Muscle of back (tissue), 13 donors: ENCODE measurements at places on chromosomes 7 and 10.

DNA sequence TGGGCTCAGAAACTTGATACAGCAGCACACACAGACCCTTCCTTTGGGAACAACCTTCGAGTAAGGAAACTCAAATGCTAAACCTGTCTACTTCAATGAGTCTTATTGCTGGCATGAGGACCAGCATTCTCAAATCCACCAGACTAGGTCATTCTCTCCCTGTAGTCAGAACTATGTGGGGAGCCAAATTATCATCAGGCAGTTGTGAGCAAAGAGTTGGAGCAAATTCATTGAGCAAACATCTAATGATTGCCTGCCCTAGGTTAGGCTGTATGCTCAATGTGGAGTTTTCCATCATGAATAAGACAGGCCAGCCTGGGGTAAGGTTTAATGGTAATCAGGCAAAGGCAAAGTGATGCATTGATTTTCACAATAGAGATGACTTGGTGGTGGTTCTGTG, 3.6 kb downstream of the EPDR1 start:
- no peak for DNase-seq

- peak; percentile 84 for DNase-seq
Observed at GRCh38 chr10:36050763-36051499, 408.8 kb upstream of the FZD8 start.

- no peak for DNase-seq
Observed at GRCh38 chr10:8102708-8103401, 48.4 kb downstream of the GATA3 start.

DNA sequence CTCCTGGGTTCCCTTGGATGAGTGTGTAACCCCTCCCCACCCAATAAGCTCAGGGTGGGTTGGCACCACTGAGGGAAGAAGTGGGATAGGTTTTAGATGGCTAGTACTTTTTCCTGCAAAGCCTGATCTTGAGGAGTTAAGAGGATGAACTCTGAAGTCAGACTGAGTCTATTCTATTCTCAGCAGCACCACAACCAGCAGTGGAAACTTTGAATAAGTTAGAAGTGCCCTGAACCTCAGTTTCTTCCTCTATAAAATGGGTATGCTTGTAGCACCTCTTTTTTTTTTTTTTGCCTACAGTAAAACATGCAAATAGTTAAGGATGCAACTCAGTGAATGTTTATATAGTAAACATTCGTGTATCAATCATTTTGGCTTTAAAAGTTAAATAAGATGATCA, 7.1 kb downstream of the NKX2-3 start:
- no peak for DNase-seq

DNA sequence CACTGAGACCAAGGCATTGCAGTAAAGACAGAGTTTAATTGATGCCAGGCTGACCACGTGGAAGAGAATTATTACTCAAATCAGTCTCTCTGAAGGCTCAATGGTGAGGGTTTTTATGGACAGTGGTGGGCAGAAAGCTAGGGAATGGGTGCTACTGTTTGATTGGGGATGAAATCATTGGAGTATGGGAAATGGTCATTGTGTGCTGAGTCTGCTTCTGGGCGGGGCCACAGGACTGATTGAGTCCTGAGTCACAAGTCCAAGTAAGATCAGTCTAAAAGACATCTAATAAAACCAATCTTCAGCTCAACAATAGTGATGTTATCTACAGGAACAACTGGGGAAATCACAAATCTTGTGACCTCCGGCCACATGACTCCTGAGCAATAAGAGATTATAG, 868.4 kb downstream of the SORCS3 start:
- DNase-seq, result no peak

DNA sequence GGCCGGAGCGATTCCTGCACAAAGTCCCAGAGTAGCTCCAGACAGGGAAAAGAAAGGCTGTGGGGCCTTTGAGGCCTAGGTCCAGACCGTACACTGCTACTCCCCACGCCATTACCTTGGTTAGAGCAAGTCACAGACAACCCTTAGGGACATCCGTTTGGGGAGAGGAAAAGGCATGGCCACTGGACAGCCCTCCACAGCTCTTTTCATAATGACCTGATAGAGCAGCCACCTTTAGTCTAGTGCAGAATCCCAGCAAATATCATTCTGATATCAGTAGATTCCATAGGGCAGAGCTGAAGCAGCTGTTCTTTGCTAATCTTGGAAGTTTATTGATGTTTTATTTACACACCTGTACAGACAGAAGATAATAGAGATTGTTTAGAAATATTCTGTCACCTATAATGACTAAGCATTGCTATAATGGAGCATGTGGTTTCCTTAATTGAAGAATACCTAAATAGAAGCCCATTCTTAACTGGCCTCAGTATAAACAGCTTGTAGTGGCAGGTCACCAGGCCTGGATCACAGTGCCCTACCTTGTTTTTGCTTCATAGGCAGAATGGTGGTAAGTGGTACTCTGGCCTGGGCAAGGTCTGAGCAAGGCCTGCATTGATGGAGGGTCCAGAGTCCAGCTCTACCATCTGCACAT, 27.9 kb downstream of the OGDH start:
- no peak for DNase-seq
